ENCODE measurements at places on chromosomes 1 and 21.

DNA sequence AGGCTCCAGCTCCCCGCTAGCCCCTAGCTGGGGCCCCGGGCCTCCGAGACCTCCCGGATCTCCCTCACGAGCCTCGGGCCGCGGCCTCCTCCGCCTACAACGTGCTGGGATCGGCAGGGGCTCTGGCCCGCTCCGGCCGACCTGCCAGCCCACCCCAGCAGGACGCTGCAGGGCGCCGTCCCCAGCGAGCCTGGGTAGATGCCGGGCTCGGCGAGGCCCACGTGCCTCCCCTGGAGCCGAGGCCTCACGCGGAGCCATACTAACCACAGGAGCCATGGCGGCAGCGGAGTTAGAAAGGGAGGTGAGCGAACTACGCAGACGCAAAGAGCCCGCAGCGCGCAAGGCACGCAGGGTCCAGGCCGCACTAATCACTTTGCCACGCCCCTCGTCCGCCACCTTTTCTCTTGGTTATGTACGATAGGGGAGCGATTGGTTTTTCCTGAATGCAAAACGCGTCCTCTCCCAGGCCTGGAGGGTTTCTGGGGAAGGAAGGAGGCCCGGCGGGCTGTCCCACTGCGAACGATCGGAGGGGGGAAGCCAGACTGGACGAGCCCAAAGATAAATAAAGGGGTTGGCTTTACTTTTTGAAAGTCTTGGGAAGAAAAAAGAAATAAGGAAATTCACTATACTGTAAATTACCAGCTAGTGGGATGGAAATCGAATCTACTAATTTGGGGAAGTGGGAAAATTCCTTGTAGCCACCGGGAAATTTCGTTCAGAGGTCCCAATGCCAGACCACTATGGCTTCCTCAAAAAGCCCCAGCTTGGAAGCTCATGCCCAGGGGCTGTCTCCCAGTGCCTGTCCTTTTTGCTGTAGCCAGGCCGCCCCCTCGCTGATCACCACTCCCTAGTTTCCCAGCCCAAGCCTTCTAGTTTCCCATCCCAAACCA is at the start of gene RPL22:
RPL22 (minus strand) TSS at position 298 of the 890 bp plus-strand sequence; CDS start at position 276, 22 bp downstream.
- peak; percentile 97 for DNase-seq

- DNase-seq, result no peak
Measured at GRCh38 chr1:236472850-236473788, 50.7 kb upstream of the LGALS8 start.

- no peak for DNase-seq
Measured at GRCh38 chr21:30329203-30329875, 8.2 kb downstream of the KRTAP27-1 start.

DNA sequence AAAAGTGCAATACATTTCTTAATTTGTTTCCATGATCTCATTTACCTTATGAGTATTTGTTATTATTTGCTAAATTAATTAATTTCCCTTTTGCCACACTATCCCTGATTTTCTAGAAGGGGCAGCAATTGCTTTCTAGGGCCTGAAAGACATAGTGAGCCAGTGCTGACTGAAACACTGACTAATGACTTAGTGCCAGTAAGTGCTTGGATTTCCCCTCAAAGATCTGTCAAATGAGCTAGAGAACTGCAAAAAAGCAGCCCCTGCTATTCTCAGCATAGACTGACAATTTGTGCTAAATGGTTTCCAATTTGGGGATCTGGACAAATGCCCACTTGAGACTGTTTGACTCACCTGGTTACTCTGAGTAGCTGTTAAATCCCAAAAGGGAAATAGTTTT is 35.6 kb upstream of the USH2A start:
- DNase-seq, result no peak

- DNase-seq, result no peak
Measured at GRCh38 chr1:228650141-228650540, 85.1 kb upstream of the RHOU start.

- DNase-seq, result no peak
Measured at GRCh38 chr1:37410105-37410504, 64.3 kb upstream of the ZC3H12A start.

DNA sequence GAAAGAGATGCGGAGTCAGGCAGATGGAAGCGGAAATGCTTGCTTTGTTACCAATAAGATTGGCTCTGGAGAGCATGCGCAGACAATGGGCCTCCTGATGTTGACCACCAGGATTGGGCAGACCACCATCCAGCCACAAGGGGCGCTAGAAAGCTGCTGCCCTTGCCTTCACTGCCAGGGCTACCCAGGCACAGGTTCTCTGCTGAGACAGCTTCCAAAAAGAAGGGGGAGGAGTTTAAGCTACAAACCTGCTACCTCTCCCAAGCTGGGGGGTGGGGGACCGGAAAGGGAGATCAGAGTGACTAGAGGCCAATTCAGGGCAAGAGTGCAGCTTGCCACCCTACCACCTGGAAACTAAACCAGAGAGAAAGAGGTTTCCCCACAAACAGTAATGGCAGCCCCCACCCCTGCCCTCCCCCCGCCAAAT is 369.7 kb downstream of the RRAGC start:
- no peak for DNase-seq

- no peak for DNase-seq
Measured at GRCh38 chr1:14909920-14910460, 243.6 kb upstream of the TMEM51 start.

DNA sequence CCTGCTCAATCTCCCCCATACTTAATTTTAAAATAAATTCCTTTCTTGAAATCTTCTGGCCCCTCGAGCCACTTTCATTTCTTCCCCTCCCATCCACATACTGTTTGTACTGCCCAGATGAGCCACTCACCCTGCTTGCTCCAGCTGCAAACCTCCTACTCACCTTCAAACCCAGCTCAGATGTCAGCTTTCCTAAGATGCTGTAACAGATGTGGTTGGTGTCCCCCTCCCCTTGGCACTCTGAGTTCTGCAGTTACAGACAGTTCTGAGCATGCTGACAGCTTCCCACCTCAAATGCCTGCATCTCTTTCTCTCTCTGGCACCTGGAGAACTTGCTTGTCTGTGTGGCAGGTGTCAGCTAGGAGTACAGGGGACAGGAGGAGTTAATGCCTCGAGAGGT is 106.7 kb downstream of the PTPRU start:
- DNase-seq, result no peak

- DNase-seq, result no peak
Measured at GRCh38 chr1:44276901-44277300, 63.6 kb downstream of the DMAP1 start.

DNA sequence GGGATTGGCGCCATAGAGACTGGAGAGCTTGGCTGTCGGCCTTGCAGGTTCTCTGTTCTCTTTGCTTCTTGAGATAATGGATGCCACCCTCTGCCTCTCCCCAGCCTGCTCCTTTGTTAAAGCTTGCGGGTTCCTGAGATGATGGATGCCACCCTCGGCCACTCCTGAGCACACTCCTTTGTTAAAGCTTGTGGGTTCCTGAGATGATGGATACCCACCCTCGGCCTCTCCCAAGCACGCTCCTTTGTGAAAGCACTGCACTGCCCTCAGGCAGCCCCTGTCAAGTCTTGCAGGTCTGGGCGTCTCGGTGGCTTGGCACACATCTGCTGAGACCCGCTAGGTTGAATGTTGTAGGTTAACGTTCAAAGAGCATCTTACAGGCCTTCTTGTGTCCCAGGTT is 76.5 kb downstream of the SCCPDH start:
- no peak for DNase-seq

GRCh38 chr1:201714542-201715329 is 114.2 kb upstream of the IPO9 start:
- DNase-seq, result peak; percentile 84

- DNase-seq, result no peak
Measured at GRCh38 chr1:18043871-18044270, 63.7 kb upstream of the IGSF21 start.

DNA sequence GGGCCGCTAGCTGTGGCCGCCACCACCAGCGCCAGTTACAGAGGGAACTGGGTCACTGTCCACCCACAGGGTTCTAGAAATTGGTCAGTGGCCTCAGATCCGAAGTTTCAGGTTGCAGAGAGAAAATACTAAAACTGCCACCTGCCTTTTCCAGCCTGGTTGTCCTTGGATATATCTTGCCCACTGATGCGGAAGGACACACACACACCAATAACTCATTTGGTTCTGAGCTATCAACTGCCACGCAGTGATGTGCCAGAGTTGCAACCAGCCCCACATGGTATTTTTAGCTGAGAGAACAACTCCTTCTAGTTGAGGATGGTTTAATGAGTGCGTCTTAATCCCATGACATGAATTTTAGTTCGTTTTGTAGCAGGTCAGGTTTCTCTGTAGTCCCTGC is 68.1 kb downstream of the SH3BGR start:
- DNase-seq, result no peak

DNA sequence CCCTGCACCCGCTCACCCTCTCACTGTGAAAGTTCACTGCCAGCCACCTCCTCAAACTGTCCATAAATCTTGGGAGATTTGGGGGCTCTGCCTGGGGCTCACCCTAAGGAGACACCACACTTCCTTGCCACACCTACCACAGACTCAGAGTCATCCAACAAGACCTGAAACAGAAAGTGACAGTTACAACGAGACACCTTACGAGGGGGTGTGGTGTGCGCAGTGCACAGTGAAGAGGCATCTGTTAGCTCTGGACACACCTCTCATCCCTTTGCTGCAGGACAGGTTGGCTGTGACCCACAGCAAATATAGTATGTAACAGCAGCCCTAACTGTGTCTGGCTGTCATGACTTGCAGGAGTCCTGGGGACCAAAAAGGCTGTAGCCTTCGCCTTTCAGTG is 190.2 kb downstream of the NR5A2 start:
- DNase-seq, result no peak

DNA sequence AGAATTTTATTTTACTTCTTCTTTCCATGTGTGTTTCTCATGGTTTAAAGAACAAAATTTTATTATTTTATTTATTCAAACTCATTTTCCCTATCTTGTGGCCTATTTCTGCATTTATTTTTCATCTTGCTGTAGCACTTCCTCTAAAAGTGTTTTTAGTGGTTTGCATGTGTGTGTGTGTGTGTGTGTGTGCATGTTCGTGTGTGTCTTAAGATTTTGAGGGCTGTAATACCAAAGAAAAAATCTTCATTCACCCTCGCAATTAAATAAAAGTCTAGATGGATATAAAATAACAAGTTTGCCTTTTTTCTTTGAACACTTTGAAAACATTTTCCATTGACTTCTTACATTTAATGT is 24.6 kb upstream of the FCRL3 start:
- no peak for DNase-seq

GRCh38 chr1:61504852-61505390 is 220.0 kb downstream of the TM2D1 start:
- no peak for DNase-seq

DNA sequence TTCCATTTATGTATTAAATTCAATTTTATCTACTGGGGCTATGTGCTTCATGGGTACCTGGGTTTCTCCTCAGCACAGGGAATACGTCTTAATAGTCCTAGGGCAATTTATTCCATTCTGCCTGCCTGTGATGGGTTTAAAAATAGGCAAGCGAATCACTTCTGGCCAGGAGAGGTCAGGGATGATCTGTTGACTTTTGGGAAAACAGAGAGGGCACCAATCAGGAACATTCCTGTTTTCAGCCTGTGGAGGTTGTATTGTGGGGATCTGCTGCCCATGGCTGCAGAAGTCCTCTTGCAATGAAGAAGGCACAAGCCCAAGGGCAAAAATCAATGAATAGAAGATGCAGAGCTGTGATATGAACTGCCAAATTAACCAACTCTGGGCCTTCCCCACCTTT is 303.1 kb downstream of the CTH start:
- DNase-seq, result no peak

DNA sequence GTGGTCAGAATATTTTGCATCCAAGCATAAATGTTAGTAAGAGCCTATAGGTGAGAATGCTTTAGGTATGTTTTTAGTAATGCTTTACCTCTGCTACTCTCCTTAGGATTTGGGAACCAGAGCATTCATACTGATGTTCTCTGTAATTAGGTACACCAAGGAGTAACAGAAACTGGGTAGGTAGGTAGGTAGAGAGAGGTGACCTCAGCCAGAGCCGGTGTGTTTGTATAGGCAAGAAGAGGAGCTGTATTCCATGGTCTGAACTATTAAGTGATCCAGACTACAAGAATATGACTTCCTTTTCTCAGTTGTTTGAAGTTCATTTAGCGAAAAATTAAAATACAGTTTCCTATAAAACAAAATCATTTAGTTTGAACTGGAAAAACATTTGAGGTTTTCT is 108.5 kb downstream of the SDCCAG8 start:
- no peak for DNase-seq

- DNase-seq, result no peak
Measured at GRCh38 chr1:111223126-111223685, 4.3 kb upstream of the CHI3L2 start.

- no peak for DNase-seq
Measured at GRCh38 chr1:174988986-174989385, 10.8 kb upstream of the CACYBP start.

DNA sequence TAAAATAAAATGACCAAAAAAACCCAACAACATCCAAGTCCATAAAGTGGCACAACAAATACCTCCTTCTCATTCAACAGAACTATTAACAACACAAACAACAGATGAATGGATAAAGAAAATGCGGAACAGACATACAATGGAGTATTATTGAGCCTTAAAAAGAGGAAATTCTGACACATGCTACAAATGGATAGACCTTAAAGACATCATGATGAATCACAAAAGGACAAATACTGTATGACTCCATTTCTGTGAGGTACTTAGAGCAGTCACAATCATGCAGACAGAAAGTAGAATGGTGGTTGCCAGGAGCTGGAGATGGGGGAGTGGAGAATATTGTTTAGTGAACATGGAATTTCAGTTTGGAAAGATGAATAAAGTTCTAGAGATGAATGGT is 42.6 kb downstream of the EYA3 start:
- DNase-seq, result no peak

DNA sequence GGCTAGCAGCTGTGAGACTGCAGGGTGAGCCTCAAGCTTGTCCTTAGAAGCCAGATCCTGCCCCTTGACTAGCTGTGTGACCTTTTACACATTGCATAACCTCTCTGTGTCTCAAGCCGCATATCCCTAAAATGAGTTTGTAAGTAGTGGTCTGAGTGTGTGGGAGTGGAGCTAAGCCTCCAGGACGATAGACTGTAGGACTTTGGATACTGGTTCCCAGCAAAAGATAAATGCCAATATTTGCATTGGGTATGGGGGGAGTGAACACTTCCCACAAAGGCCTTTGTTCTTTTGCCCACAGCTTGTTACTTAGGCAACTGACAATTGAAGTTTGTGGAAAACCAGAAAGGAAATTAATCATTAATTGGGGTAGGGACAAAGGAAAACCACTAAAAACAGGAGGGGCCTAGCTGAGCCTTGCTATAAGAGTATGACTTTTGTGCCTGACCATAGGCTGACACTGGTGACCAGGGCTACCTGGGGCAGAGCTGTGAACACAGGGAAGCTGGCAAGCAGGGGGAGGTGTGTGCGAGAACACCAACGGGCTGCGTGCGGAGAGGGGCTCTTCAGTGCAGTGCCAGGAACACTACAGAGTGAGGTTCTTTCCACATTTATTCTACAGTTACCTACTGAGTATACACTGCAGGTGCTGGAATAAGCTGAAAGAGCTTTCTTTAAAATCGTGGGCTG is 102.4 kb upstream of the ETV3 start:
- DNase-seq, result no peak

DNA sequence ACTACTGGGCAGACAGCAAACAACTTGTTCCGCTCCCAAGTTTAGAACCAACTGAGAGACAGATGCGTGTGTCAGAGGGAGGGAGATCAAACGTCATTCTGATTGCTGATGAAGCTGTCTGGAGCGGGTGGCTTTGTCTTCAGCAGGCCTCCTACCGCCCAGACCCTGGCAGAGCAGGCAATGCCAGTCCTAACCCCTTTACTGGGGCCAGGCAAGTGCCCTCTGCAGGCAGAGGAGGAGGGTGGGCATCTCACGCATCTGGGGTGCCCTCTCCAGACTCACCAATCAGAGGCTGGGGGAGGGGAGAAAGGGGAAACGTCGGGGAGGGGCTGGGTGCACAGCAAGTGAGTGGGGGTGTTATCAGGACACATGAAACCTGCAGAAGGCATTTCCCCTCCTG is 126.6 kb downstream of the ACTL8 start:
- no peak for DNase-seq
